AG08396 (cell line): ENCODE measurements at places on chromosomes 6 and 20.
A peak's percentile ranks its signal among the peaks of the same experiment; 100 is the strongest.

DNA sequence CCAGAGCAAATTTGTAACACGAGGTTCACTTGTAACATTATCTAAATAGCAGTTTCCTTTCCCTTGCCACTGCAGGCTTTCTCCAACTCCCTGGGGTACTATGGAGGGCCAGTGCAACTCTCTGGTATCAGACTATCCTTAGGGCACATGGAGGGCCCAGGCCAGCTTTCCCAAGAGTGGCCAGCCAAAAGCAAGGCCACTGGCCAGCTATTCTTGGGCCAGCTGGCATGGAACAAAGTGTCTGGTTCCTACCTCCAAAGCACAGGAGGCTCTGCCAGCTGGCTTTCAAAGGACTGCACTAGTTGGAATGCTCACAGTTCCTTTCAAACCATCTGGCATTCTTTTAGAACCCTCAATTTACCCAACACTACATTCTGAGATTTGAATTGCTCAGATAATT is 8.7 kb downstream of the RNF24 start:
- peak; percentile 29 for DNase-seq

DNA sequence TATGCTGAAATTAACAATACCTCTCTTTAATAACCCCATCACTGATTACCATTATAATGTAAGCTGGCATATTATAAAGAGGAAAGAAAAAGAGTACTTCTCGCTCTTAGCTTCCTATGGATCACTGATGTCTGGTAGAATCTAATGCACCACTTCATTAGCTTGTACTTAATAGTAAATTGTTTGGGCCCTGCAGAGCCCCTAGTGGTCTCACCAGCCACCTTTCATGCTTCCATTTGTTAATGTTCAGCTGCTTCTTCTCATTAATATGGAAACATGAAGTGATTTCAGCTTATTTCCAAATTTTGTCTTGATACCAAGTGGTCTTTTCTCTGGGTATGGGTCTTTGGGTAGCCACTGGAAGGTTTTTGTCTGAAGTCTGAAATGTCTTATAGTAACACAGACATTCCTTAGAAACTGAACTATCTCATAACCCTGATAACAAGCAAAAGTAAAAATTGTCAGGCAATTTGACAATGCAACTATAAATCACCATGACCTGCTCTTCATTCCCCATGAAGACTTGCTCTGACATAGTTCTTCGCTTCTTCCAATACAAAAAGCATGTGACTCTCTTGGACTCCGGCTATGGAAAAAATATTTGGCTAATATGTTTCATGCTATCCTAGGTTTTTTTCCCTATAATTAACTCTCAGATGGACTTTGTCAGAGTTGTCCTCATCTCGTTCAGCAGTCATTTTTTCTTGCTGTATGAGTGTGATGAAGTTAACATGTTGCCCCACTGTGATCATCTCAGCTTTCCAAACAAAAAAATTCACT is 395.8 kb upstream of the MARCKS start:
- no peak for DNase-seq

DNA sequence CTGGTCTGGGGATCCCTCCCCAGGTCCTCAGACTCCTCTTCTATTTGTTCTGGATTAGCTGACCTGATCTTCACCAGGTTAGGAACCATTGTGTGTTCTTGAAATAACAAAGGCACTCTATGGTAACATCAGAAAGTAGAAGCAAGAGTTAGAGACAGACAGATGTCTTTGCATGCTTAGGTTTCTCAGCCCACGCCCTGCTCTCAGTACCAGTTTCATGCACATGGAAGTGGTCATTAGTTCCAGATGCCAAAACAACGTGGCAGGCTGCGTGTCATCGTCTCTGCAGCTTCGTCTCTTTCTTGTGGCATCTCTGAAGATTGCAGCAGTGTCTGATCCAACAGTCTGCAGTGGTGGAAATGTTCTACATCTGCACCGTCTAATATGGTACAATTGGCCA is 89.4 kb downstream of the PACRG start:
- DNase-seq = no peak

DNA sequence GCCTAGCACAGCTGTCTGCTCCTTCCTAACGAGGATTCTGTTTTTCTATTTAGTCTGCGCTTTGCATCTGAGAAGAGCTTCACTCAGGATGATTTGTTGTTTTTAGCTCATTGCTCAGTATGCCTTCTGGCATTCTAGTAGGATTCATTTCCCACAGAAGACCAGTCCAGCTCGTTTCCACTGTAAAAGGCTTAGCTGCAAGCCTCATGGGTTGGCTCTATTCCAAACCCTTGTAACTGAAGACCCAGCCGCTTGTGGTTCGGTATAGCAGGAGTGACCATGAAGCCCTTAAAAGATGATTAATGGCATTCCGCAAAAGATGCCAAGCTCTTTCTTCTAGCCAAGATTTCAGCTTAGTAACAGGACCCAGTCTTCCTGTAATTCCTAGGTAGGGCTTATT is 7.2 kb downstream of the ADGRF1 start:
- peak; percentile 26 for DNase-seq

DNA sequence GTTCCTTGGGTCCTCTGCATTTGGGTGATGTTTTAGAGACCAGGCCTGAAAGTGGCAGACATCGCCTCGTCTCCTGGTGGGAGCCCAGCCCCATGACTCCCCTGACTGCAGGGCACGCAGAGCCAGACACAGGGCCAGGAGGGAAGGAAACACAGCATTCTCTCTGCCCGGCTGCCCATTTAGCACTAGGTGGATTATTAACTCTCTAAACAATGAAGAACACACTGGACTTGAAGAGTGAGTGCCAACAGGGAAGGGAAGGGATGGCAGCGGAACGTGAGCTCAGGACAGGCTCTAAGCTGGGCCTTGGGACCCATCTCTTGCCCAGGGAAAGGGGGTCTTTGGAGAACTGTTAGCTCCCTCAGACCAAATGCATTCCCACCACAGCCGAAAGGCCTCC is 80.4 kb downstream of the TBXT start:
- DNase-seq = no peak

- peak; percentile 65 for DNase-seq
These were observed 3.3 kb downstream of the MAPRE1 start for GRCh38 chr20:32823078-32823477.

GRCh38 chr6:56440551-56440981 is 193.2 kb upstream of the COL21A1 start:
- no peak for DNase-seq

- DNase-seq = no peak
These were observed 111.2 kb upstream of the ADGRF1 start for GRCh38 chr6:47153404-47153755.

DNA sequence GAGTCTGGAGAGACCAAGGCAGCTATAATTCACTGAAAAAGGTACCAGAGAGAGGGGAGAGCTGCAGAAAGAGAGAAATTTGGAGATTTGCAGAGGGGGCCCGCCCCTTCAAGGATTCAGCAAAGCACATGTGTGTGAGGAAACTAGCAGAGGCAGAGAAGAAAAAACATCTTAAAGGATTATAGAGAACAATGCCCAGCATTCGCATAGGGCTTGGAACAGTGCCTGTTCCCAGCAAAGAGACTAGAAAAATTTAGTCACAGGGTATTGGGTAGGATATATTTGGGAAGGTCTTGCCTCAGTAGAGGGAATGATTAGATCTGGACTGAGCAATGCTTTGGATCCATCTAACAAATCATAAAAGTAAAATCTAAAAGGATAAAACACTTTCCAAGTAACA is 44.0 kb downstream of the SRPK1 start:
- DNase-seq = no peak

DNA sequence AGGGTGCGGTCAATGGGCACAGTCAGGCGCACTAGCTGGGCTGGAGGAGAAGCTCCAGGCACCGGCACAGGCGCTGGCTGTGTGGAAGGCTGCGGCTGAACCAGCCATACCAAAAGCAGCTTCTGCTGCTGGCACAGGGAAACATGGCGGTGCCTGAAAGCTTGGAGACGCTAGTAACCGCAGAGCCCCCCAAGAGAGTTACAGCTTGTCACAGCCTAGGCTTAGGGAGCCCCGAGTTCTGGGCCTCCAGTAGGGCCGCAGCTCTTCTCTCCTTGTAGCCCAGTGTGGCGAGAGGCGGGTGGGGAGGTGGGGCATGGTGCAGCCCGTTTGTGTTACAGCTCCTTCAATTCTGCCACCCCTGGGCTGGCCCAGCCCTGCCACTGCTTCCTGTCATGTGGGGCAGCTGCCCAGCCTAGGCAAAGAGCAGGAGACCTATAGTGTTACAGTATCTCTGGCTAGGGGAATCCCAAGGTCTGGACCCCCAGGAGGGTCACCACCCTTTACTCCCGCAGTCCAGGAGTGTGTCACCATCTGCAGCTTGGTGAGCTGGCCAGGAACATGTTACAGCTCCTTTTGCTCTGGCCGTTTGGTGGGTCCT is 58.6 kb upstream of the MANEA start:
- no peak for DNase-seq

GRCh38 chr6:26224940-26225847 is 138.0 kb downstream of the HFE start:
- DNase-seq = no peak

GRCh38 chr20:63778034-63778752 is 38.6 kb downstream of the SLC2A4RG start:
- DNase-seq = no peak

- peak; percentile 19 for DNase-seq
These were observed 41.5 kb downstream of the MAN1A1 start for GRCh38 chr6:119308048-119308570.

- DNase-seq = no peak
These were observed 49.7 kb downstream of the BCAS4 start for GRCh38 chr20:50844430-50845100.

- DNase-seq = no peak
These were observed 54.4 kb downstream of the PERP start for GRCh38 chr6:138052783-138053182.

DNA sequence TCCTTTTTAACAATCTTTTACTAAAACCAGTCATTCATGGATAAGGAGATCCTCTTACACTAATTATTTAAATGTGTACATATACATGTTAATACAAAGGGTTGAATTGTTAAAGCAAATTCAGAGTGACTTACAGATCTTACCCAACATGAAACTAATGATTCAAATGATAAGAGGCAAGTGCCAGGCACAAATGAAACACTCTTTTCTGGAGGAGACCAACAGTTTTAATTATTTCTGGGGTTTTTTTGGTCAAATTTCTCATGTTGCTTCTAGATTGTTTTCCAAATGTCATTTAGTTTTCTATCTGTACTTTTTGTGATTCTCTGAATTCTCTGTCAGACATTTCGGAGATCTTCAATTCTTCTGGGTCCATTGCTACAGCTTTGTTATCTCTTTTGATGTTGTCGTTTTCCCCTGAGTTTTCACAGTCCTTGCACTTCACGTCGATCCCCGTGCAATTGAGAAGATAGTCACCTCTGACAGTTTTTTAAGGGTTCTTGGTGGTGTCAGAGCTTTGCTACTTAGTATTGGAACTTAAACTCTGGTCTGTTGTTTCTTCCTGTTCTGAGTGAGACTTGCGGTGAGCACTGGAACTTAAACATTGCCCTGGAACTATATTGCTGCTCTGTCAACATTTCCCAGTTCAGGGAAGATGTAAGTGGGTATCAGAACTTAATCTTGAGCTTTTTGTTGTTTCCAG is 23.2 kb downstream of the MAS1 start:
- no peak for DNase-seq

GRCh38 chr20:50715694-50716093 is 15.7 kb upstream of the PARD6B start:
- DNase-seq = no peak

DNA sequence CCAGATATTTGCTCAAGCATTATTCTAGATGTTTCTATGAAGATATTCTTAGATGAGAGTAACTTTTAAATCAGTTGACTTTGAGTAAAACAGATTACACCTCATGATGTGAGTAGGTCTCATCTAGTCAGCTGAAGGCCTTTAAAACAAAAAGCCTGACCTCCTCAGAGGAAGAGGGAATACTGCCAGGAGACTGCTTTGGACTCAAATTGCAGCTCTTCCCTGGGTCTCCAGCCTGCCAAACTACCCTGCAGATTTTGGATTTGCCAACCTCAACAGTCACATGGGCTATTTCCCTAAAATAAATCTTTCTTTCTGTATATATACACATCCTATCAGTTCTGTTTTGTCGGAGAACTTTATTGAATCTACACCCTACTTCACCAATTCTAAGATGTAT is 182.5 kb upstream of the TENT5A start:
- no peak for DNase-seq

GRCh38 chr20:6007529-6008103 is 46.2 kb downstream of the LRRN4 start:
- DNase-seq = no peak

DNA sequence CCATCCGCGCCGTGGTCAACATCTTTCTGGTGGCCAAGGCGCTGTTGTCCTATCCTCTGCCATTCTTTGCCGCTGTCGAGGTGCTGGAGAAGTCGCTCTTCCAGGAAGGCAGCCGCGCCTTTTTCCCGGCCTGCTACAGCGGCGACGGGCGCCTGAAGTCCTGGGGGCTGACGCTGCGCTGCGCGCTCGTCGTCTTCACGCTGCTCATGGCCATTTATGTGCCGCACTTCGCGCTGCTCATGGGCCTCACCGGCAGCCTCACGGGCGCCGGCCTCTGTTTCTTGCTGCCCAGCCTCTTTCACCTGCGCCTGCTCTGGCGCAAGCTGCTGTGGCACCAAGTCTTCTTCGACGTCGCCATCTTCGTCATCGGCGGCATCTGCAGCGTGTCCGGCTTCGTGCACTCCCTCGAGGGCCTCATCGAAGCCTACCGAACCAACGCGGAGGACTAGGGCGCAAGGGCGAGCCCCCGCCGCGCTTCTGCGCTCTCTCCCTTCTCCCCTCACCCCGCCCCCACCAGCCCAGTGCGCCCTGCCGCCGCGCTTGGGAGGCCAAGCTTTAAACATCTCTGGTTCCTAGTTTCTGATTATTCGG is 4.0 kb downstream of the SLC32A1 start:
- no peak for DNase-seq

- DNase-seq = no peak
These were observed 129.6 kb downstream of the ZDHHC14 start for GRCh38 chr6:157510323-157511188.

- DNase-seq = peak; percentile 77
These were observed 12.1 kb upstream of the RAMACL start for GRCh38 chr6:166598441-166599138.

- no peak for DNase-seq
These were observed 106.3 kb downstream of the PERP start for GRCh38 chr6:138000941-138001340.

- no peak for DNase-seq
These were observed 18.8 kb upstream of the MAP1LC3A start for GRCh38 chr20:34539756-34540155.

DNA sequence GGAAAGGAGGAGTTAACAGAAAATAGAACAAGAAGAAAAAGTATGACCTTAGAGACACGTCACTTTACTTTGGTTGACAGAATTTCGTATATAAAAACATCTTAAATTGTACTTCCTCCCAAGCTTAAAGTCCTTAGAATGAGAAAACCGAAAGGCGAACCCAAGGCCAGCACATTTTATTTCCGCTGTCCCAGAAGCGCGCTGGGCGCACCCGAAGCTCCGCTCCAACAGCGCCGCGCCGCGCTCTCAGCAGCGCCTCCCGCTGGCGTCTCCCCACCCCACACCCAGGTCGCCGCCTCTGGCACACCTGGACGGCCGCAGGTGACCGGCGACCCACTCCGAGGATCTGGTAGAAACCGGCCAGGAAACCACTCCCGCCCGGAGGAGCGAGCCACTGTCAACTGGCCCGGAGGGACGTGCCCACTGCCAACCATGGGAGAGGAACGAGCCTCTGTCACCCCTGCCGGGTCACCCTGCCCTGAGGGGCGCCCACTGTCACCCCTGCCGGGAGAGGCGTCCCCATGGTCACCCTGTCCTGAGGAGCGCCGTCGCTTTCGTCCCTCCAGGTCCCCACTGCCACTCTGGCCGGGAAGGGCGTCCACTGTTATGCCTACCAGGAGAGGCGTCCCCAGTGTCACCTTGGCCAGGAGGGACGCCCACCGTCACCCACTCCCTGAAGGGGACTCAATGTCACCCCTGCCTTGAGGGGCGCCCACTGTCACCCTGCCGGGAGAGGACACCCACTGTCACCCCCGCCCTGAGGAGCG is 824 bp downstream of the MPC1 start:
- peak; percentile 73 for DNase-seq
